Stimulated activated CD4-positive, alpha-beta T cell treated with anti-CD3 and anti-CD28 coated beads, Interleukin-1b, Interleukin-23, amount 100 ng/mL, for 48 hours (primary cell): ENCODE measurements at places on chromosomes 12 and 14.

- no peak for DNase-seq
Measured at GRCh38 chr12:106214571-106214970, 33.2 kb downstream of the CKAP4 start.

DNA sequence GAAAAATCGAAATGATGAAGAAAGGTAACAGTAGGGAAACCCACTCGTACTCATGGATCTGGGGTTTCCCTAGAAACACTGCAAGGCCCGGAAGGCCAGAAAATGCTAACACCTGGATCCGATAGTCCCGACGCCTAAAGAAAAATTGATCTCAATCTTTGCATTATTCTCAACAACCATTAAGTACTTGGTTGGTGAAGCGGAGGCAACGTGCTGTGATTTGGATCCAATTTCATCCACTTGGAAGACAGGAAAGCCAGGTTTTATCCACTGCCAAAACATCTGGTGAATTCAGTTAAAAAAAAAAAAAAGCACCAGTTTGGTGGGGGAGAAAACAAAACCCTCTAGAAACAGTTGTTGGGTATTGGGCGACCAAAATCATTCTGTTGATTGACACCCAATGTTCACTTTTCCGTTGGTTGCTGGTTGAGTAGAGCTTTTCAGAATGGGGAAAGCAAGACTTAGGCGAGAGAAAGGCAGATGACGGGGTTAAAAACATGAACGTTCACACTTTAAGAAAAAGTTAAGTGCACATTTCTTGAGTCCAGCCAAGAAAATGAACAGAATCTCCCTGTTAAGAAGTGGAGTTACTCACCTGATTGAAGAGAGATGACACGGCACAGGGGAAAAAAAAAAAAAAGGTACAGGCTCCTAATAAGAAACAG, 41.9 kb upstream of the MED13L start:
- DNase-seq = no peak

DNA sequence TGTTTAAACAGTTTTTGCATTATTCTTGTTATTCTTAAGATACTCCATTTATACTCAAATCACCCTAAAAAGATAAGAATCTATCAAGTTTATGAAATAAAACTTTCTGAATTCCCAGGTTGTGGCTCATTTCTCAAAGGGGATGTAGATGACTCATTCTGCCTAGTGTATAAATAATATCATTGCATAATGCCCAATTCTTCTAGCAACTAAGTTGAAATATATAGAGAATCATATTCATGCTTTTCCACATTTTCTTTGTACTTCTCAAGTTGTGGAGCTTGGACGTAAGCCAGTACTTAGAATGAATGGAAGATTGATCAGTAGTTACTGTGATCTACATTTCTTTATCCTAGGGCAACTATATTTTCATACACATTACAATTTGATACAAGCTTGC, 201.1 kb downstream of the PPFIA2 start:
- no peak for DNase-seq

DNA sequence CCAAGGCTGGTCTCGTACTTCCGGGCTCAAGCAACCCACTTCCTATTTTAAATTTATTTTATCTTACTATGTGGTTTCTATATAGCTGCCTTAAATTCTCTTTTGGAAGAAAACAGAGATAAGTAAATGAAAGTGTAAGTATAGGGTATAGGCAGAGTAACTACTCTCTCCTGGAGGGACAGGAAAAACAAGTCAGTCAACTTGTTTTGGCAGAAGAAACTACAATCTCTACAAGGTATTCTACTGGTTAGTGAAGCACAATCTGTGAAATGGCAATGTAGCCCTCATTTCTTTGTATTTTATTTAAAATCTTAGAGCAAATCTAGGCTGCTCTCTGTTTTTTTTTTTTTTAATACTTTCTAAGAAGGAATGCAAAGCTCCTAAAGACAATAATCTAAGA, 55.4 kb downstream of the UBR7 start:
- DNase-seq = no peak

DNA sequence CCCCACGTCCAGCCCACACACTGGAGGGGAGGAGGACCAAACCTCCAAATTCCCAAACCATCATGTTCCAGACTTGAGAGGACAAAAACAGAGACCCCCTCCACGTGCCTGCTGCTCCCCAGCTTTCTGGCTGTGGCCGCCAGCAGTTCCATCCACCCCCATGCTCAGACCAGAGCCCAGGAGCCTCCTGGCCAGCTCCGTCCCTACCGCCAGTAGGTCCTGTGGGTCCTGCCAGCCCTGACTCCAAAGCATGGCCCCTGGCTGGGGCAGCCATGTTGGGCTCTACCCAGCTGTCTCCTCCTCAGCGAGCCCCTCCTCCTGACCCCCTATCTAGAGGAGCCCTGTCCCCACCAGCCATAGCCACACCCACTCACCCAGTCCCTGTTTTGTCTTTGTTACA, 227.3 kb upstream of the RTL1 start:
- no peak for DNase-seq

- DNase-seq = no peak
Measured at GRCh38 chr12:32988982-32989381, 92.4 kb upstream of the PKP2 start.

- no peak for DNase-seq
Measured at GRCh38 chr14:81221579-81222102, 882 bp upstream of the GTF2A1 start.

DNA sequence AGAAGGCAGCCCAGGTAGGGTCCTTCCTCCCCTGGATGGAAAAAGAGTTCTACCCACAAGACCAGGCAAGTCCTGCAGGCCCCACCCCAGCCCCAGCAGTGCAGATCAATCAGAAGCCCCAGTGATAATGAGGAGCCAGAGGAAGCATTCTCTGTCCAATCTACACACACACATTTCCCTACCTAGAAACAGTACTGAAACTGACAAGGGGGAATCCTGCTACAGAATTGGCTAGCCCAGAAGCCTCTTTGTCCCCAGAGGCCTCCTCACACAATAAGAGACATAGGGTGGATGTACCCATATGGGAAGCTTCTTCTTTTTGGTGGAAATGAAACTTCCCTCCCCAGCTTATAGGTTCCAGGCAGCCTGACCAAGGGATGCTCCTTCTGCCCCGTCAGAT, 9.9 kb downstream of the FSCB start:
- no peak for DNase-seq

GRCh38 chr14:80084196-80084595, 127.1 kb downstream of the DIO2 start:
- no peak for DNase-seq

- DNase-seq = peak; percentile 54
Measured at GRCh38 chr14:105473677-105474482, 741 bp upstream of the CRIP2 start.

DNA sequence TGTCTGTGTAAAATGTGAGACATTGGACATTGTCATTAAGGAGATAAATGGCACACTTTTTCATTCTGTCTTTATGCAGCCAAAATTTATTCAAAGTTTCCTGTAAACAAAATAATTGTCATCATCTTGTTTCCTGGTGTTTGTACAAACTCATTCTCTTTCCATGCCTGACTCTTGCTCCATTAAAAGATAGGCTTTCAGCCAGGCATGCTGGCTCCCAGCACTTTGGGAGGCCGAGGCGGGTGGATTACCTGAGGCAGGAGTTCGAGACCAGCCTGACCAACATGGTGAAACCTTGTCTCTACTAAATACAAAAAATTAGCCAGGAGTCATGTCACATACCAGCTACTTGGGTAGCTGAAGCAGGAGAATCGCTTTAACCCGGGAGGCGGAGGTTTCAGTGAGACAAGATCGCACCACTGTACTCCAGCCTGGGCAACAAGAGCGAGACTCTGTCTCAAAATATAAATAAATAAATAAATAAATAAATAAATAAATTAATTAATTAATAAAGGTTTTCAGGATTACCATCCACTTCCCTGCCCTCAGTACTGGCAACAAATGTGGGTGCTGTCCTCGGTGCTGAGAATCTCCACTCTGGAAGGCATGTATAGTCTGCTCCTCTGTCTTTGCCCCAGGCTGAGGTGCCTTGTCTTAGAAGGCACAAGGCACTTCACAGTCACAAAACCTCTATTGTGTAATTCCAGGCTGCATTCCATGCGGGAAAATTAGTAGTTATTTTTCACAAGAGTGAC, 83.2 kb downstream of the PAH start:
- no peak for DNase-seq

DNA sequence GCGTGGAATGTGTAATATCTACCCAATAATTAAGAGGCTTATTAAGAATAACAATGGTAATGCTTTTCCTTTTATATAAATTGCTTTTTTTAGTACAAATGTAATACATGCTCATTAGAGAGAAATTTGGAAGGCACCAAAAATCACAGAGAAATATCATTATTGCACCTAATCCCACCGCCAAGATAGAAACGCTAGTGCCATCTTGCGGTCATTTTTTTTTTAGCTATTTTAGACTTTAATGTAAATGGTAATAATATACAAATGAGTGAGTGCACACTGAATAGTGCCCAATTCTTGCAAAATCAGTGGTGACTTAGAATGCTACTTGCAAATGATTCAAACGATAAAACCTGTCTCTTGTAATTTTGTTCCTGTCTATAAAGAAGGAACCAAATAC, 576.8 kb upstream of the TMEM132C start:
- DNase-seq = no peak

GRCh38 chr12:90690120-90690519, 264.9 kb downstream of the CCER1 start:
- no peak for DNase-seq

GRCh38 chr14:45204241-45204640, 48.8 kb downstream of the MIS18BP1 start:
- DNase-seq = no peak

DNA sequence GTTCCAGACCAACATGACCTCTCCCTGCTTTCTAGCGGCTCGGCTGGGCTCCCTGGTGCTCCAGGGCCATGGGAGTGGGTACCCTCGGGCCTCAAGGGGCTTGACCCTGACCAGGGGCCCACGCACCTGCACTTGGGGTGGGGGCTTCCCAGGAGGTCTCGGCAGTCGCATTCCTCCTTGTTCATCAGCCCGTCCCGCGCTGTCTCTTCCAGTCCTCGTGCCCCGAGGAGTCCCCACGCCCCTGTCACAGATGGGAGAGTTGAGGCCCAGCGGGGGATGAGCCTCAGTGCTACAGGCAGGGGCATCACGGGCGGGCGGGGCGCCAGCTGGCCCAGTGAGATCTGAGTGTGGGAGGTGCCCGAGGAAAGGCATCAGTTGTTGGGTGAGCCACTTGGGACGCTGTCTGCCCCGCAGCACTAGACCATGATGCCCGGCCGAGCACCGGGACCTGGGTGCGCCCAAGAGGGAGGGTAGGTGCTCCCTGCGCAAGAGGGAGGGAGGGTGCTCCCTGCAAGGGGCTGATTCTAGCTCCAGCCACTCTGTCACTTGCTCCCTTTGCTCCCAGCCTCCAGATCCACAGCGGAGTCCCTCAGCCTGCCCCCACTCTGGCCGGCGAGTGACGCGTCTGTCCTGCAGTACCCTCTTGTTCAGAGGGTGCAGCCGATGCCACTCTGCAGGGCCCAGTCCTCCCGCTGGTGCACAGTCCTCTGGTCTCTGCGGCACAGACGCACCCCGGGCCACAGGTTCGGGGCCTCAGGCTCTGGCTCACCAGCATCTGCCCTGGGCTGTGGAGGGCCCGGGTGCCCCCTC, 23.8 kb downstream of the MMP17 start:
- no peak for DNase-seq

DNA sequence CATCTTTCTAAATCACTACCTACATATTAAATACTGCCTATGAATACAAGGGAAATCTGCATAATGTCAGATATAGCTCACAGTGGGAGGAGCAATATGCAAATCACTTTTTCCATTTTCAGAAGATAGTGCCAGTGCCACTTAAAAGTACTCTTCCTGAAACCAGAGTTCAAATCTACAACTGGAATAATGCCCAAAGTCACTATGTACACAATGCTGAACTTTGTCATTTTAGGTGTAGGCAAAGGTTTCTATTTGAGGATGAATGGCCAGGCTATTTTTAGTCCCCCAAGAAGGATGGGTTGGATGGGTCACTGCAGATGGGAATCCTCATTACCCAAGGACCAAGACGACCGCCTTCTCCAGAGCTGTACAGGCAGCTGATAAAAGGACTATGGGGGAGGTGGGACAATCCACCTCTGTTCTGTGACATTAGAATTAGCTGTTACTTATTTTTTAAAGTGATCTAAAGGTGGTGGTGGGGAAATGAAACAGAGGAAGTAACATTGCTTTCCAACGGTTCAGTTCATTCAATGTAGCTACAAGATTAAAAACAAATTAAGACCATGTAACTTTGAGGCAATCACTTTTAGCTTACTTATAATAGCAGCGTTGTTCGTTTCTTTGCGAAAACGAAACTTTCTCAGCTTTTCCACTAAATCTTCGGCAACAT, 5.6 kb downstream of the GMFB start:
- no peak for DNase-seq

GRCh38 chr14:75371297-75371696, 56.5 kb upstream of the JDP2 start:
- no peak for DNase-seq

DNA sequence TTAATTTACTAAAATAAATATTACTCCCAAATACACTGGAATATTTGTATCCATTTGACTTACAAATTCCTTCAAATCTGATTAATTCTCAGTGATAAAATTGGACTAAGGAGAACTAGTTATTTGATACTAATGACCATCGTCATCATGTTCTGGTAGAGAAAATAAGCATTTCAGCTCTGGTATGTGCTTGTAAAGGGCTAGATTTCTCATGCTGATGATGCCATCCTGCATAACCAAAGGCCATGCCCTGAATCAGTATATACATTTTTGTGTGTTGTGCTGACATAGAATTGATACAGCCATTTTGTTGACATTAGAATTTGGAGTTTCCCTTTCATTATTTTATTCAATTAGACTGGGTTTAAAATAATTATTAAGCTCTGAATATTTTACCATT, 148.9 kb downstream of the PCNX1 start:
- no peak for DNase-seq

DNA sequence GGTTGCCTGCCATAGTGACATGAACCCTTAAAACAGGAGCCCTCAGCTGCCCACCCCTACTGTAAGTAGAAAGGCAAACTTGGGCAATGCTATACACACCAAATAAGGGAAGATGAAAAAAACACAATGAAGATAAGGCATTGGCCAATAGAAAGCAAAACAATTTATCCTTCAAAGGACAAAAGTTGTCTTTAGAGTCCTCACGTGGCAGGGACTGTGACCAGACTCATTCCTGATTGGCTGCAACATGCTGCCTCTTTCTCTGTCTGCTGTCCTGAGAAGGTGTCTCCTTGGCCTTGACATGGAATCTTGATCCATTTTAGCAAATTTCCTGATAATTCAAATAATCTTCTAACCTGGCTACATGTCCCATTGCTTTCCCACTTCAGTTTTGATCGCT, 131.9 kb downstream of the GPR135 start:
- DNase-seq = no peak

- DNase-seq = no peak
Measured at GRCh38 chr12:39327510-39327909, 115.4 kb downstream of the KIF21A start.

DNA sequence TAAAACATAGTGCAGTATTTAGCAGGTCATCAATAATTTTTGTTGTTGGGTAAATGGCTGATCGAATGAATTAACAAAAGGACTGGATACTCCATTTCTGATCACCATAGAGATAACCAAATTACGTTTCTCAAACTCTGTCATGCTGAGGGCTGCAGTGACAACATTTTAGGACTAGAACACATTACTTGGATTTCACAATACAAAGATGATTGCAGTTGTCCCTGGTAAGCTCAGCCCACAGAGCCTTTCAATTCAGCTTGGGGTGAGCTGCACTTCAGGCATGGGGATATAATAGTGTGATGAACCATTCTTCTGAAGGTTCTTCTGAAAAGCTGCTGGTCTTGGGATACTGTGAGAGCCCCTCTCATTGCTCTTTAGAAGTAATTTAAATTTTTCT, 74.3 kb downstream of the FAR2 start:
- no peak for DNase-seq
